ENCODE measurements at places on chromosomes 3 and 15.

- DNase-seq, result no peak
Observed at GRCh38 chr3:187040516-187041361, 98.6 kb downstream of the RPL39L start.

DNA sequence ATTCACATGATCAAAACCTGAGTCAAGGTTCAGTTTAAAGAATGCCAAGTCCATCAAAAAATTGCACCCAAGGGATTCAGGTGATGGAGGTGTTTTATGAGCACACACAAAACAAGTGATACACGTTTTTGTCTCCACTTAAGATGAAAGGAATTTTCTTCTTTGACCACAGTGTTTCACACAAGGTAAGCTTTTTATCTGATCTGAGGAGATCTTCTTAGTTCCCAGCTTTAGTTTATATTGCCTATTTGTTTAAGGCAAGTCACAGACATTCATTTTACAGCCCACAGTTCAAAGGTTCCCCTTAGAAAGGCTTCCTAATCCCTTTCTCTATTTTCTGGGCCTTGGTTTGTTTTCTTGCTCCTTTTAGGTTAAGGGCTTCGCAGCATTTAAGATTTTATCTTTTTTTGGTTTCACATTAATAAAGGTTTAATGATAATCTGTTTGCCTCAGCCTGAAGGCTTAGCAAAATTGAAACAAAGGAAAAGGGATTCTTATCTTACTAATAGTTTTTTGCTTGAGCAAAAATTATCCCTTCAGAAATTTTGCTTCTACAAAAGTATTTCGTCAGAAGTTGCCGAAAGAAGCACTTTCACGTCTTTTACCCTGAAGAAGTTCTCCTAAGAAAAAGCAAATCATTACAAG is 420.5 kb upstream of the NAALADL2 start:
- DNase-seq, result no peak

DNA sequence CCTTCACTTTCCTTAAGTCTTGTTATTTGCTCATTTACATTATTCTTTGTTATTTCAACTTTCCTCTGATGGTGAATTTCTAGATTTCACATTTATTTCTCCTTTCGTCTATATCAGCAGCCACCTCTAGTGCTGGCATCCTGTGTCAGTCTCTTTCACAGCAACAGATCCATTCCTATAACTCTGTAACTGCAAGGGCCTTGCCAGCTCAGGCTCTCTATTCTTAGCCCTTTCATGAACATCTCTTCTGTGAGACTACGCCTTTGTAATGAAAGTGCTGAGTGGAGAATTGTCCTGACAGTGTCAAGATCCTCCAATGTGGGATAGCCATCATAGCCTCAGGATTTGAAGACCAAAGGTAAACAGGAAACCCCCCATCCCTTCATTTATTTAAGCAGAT is 3.9 kb upstream of the SCG3 start:
- no peak for DNase-seq

DNA sequence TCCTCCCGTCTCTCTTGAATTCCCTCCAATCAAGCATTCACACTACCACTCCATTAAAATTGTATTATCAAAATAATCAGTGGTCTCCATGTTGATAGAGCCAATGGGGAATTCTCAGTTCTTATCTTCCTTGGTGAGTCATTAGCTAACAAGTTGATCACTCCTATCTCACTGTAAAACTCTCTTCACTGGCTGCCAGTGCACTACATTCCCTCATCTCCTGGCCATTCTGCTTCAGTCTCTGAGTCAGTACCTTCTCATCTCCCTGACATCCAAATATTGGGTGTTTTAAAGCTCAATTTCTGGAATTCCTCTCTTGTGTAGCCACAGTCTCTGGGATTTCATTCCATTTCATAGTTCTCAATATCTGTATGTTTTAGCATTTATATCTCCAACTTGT is 175.2 kb downstream of the ALDH1A2 start:
- no peak for DNase-seq

- no peak for DNase-seq
Observed at GRCh38 chr3:103136621-103137020, 701.8 kb downstream of the ZPLD1 start.

DNA sequence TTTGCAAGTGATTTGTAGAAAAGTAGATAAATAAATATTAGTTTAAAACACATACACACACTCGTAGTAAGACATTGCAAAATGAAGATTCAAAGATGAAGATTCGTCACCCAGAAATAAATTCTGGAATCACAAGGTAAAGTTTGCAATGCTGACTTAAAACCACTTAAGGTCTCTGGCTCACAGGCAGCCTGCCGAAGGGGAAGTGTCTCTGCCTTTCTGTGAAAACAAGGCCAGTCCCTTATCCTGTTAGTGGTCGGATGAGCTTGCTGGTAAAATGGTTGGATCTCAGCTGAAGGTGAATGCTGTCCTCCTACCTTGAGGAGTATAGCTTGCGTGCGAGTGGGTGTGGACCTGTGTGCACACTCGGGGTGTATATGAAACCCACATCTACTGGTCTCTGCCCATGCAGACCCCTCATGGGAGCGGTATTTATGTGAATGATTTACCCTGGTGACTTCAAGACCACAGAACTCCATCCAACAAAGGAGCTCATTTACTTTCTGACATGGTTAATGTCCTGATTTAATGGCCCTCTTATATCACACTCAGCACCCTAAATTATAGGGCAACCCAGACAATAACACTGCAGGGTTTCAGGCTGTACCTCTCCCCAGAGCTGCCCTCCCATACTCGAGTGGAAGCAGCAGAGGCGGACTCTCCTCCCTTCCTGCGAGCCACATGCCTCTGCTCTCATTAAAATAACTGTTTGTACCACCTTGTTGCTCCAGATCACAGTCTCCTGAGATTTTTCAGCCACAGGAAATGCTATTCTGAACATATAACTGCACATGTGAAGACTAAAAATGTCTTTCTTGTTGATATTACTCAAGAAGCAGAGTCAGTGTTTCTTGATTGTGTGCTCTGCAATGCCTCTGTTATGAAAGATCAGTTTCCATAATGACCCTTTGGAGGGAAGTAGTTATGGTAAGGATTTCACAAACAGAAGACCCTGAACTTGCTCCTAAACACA is 45.9 kb upstream of the ALDH1A3 start:
- no peak for DNase-seq

DNA sequence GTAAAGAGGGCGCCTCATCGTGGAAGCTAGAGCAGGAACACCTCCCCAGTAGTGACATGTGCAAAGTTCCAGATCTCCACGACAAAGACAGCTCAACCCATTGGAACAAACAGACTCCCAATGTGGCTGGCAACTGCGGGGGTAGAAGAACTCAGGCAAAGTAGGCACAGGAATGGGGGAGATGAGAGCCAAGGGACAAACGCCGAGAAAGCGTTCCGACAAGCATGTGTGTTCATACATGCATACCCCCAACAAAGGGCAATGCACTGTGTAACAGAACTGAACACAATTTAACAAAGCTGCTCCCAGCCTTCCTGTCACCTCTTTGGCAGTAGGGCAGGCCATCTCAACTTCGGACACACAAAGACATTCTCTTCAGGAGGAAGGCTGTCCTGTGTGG is 11.6 kb downstream of the RCCD1 start:
- no peak for DNase-seq

DNA sequence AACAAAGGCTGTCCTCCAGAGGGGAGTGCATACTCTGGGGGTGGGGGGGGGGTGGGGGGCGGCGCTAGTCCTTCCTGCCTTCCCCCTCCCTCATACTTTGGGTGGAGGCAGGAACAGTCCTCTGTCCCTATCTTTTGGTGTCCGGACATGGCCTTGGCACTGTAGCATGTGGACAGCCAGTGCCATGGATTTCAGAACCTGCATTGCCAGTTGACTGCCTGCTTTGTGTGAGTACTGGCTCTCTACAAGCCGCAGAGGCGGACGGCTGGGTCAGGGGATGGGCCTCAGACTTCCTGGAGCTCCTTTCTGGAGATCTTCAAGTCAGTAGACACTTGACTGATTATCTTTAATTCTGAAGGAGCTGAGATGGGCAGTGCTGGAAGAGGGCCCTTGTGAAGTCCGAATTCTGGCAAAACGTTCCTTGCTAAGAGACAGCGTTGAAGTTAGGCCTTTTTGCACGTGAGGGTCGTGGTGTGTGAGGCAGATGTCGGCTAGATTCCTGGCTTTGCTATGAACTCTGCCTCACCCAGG is 2.5 kb downstream of the CLDN11 start:
- DNase-seq, result no peak

- DNase-seq, result peak; percentile 2
Observed at GRCh38 chr3:46863261-46863782, at the start of gene MYL3. Gene MYL3 (minus strand): TSS chr3:46863444. CDS start chr3:46863390, 54 bp downstream.

DNA sequence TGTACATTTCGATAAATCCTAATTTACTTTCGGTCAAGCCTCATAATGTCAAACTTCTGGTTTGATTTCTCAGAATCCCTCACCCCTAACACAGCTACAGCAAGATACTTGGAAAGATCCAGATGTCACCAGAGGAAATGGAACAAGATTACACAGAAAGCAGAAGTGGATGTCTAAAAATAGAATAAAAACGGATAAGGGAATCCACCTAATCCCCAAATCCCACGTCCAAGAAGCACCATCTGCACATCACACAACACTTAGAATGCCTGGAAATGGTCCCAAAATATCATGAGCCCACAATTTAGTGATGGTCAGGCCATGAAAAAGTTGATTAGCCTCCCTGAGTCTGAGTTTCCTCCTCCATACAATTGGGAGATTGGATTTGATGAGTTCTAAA is 61.7 kb downstream of the AGTR1 start:
- DNase-seq, result no peak

DNA sequence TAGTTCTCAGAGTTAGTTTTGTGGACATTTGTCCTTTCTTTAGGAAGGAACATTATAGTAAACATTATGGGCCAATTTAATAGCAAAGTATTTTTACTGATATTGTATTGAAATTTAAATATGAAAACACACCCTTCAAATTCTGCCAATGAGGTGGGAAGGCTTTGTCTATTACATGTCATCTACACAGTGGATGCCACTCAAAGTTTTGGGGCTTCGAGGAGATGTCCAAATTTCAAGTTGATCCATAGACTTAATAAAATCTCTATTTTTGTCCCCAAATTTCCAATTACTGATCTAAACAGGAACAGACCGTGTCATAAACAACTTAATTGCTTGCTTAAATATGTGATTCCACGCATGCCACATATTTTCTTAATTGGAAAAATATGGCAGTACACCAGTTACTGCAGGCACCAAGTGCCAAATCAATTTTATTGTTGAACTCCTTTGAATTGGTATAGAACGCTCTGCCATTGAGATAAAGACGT is 1.7 kb downstream of the SHOX2 start:
- DNase-seq, result no peak

GRCh38 chr3:48852151-48852550 is 4.5 kb upstream of the PRKAR2A start:
- DNase-seq, result no peak

DNA sequence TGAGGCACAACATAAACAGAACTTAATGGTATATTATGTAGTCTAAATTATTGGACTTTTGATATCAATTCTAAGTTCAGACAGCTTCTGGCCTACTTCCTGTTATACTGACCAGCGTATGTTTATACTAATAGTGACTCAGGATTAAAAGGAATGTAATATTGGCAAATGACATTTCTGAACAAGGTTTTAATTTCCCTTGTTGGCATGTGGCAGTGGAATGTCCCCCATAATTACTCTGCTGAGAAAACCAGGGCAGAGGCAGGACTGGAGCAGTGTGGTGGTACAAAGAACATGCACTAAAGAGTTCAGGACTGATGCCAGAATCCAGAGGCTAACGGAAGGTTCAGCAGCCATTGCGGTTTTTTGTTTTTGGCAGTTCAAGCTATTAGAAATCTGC is 184.0 kb downstream of the KCNAB1 start:
- DNase-seq, result no peak

DNA sequence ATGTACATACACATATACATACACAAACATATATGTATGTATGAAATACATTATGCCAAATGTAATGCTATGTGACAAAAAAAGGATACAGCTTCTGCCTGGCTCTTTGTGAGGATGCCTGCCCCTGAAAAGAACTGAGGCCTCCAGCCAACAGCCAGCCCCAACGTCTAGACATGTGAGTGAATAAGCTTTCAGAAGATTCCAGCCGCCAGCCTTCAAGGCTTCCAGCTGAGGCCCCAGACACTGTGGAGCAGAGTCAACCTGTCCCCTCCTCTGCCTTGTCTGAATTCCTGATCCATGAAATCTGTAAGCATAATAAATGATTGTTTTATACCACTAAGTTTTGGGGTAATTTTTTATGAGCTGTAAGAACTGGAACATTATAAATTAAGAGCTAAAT is 24.7 kb downstream of the GXYLT2 start:
- no peak for DNase-seq

DNA sequence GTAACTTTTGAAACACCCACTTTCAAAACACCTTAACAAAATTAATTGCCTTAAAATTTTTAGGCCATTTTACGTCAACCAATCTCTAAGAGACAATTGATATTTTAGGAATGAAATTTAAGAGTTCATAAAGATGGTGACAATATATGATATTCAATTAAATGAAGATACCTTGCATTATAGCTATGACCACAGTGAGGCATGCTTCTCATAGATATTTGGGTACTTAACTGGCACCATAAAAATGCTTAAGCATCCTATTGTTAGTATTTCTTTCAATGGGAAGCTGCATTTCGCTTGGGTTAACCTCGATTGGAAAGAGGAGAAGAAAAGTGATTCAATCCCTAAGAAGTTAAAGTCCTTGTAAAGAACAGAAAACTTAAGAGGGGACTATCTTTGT is 209.0 kb downstream of the GAP43 start:
- DNase-seq, result no peak

GRCh38 chr3:150220799-150221198 is 187.3 kb upstream of the TSC22D2 start:
- no peak for DNase-seq

GRCh38 chr3:45975686-45976085 is 19.9 kb downstream of the FYCO1 start:
- no peak for DNase-seq

- no peak for DNase-seq
Observed at GRCh38 chr3:47017504-47018268, 38.2 kb downstream of the NBEAL2 start.

DNA sequence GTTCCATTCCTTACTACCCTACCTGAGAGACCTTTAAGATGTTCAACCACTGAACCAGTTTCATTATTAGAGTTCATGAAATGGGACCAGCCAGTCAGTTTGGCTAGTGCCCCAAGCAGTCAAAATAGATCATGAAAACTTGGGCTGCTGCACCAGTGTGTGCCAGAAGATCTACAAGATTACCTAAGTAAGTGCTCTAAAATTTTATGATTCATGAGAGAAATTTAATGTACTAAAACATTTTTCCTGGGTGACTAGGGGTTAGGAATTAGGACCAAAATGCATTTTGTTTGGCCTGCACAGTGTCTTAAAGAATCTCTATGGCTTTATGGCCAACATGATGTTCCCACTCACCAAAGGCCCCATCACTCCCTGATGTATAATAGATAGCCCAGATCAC is 214.7 kb downstream of the ATP8B4 start:
- DNase-seq, result no peak

GRCh38 chr3:60431599-60431958 is 819.7 kb downstream of the FHIT start:
- DNase-seq, result no peak

- DNase-seq, result no peak
Observed at GRCh38 chr15:60307034-60307433, 90.8 kb downstream of the ANXA2 start.
